Right ventricle myocardium superior (tissue), 1 donor: ENCODE measurements at places on chromosomes 2 and 18. TPM values are rescaled to one million over a fixed set of nuclear protein-coding genes. Genes with fewer than 3 reads are reported as not detected.

Gene ONECUT2
- 0.03 TPM for total RNA-seq

Gene SPAST
- total RNA-seq: 10.7 TPM

Gene C2orf66
- not detected for total RNA-seq

Gene PLA2R1
- 3.0 TPM for total RNA-seq

Gene TRMT61B
- 22.2 TPM for total RNA-seq

Gene AFF3
- total RNA-seq: 7.6 TPM

Gene DNAJC5G
- 2.3 TPM for total RNA-seq

Gene GAL3ST2
- total RNA-seq: not detected

GRCh38 chr2:174153757-174154680, 94.3 kb downstream of the OLA1 start:
- no peak for DNase-seq

DNA sequence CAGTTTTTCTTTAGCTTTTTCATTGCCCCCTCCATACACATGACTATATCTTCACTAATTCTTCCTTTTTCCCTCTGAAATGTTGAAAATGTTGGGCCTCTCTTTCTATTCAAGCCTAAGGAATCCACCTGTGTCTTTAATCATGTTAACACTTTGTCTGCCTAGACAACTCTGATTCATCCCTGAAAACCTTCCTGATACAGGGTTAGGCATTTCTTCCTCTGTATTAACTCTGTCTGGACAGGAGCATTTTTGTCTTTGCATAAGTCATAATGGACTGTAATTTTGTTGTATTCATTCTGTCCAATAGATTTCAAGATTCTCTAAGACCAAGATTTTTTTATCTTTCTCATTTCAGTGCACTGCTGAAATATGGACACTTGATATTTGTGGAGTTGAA, 297.3 kb downstream of the IKZF2 start:
- DNase-seq: no peak

DNA sequence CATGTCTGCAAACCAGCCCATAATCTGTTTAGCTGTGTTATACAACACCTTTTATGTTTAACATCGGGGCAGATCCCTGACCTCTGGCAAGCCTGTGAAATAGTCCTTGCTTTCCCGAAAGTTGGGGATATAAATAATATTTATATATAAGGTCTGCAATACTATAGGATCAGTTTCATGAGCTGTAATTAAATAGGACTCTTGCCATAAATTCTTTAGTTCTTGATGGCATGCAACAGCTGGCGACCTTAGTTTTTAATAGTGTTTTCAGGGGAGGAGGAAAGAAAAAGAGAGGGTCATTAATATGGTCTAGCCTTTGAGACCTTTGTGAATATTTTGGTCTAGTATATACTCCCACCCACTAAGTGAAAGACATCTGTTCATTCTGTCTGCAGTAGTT, 166.5 kb downstream of the MTX2 start:
- no peak for DNase-seq

- no peak for DNase-seq
Measured at GRCh38 chr18:3356614-3357013, 93.4 kb upstream of the TGIF1 start.

DNA sequence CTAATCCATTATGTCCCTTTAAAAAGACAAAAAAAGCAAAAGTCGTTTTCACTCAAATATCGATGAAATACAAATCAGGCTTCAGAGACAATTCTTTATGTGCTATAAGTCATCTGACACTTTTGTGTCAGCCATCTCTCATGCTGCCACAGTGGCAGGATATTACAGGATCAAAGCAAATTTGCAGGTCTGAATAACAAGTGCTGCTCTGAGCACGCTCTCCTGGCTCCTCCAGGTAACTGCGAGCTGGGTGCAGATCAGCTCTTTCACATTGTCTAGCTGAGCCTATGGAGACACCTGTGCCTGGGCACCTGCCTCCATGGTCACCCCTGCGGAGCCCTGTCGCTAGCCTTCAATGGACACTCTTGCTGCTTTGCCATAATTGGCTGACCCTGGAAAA, 250.2 kb upstream of the RAB12 start:
- no peak for DNase-seq

DNA sequence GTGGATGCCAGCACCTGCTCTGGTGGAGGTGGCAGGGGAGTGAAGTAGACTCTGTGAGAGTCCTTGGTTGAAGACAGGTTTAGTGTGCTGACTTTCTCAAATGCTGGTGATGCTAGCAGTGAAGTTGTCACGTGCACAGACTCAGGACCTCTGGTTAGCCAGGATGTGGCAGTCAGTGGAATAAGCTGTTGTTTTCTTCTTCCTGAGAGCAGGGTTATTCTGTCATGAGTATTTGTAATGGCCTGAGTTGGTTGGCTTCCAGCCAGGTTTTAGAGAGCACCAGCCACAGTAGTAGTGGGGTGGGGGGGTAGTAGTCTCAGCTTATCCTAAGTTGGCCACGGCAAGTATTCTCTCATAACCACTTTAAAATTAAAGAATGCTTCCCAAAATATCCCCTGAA, 238.5 kb upstream of the FBXO11 start:
- DNase-seq: no peak

DNA sequence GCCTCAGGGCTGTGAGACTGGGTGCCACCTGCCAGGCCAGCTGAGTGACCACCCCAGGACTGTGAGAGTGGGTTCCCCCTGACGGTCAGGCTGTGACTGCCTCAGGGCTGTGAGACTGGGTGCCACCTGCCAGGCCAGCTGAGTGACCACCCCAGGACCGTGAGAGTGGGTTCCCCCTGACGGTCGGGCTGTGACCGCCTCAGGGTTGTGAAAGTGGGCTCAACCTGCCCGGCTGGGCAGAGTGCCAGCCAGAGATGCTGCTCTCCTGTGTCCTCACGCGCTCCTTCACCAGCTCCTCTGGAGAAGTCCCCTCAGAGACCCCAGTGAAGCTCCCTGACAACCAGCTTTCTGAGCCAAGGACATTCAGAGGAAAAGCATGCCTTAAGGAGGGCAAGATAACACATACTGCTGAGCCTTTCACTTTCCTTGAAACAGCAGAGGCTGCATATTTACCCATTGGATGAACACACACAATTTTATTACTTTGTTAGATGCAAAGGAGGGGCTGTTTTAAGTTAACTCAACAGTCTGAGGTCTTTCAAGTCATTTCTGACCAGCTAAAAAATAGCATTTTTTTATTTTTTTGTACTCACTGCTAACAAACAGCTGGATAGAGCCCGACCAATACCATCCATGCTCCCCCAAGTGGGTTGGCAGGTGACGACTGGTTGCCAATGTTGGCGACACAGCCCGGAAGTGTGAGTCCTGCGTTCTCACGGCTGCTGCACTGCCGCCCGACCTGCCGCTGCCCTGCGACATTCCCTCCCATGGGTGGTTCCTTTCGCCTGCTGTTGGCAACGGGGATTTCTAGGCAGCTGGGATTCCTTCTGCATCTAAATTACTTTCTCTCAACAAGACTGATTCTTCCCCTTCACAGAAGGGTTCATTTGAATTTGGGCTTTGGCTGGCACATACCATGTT, 70.7 kb downstream of the NDUFA10 start:
- DNase-seq: peak; percentile 43

DNA sequence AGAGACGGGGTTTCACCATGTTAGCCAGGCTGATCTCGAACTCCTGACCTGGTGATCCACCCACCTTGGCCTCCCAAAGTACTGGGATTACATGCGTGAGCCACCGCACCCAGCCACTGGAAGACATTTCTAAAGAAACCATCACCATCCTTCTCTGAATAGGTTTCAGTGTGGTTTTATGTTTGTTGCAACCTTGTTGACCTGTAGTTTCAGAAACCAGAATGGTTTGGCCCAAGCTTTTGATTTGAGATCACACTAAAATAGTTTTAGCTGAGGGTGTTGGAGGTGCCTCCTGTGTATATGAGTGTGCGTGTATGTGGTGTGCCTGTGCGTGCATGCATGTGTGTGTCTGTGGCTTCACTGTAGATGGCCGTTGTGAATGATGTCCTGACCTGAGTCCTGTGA, 26.2 kb downstream of the INPP4A start:
- DNase-seq: no peak

DNA sequence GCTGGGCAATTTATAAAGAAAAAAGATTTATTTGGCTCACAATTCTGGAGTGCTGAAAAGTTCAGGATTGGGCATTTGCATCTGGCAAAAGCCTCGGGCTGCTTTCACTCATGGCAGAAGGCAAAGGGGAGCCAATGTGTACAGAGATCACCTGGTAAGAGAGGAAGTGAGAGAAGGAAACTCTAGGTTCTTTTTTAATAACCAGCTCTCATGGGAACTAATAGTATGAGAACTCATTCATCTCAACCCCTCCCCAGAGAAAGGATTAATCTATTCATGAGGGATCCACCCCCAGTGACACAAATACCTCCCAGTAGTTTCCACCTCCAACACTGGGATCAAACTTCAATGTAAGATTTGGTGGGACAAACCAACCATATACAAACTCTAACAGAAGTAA, 129.0 kb downstream of the EVA1A start:
- DNase-seq: no peak

DNA sequence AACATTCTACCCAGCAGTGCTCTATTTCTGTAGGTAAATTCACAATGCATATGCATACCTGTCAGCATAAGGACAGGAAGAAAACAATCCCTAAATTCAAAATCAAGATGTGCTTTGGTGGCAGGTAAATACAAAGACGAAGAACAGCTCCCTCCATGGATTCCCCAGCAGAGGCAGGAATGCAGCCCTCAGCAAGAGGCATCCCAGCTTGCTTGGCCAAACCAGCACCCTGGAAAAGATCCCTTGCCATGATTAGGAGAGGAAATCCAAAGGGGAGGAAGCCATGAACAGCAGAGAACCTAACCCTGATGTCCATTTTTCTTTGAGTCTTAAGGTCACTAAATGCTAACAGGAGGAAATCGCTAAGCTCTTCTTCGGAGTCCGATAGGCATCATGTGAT, 91.2 kb downstream of the KCTD1 start:
- DNase-seq: no peak

DNA sequence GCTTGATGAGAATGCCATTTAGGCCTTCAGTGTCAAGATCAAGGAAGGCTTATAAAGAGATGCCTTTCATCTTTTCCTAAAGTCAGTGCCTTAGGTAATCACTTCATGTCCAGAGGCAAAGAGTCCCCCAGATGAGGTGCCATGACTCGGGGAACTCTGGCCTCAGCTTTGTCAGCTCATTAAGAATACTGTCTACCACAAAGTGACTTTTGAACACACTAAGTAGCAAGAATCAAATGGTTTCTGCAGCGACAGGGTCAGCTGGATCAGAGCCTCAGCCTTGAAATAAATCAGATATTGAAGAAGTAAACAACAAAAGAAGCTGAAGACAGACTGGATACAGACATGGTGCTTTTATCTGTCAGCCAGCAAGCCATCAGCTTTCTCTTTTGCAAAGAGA, 120.1 kb upstream of the SLC39A10 start:
- DNase-seq: no peak

DNA sequence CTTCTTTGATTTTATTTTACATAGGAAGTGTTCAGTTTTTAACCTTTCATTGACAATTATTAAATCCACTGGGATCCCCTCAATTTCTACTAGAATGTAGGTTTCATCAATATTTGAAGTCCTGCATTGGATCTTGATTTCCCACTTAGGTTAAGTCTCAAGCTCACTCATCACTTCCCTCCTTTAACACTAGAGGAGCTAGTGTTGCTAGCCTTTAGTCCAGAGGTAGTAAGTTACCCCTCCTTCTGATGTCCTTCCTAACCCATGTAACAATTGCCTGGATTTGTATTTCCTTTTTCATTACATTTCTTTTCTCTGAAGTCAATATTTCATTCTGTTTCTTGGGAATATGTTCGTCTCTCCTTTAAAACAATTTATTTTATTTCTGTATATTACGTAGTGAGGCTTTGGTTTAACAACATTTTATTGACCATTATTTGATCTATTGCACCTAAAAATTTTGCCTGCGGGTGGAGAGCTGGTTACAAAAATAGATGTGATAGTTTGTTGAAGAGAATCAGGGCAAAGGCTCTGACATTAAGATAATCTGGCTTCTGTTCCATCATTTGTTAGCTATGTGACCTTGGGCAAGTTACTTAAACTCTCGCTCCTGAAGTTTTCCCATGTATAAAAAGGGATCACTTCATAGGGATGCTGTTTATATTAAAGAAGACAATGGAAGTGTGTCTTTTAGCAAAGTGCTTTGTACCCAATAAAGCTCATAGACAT, 833.0 kb downstream of the SLC4A3 start:
- DNase-seq: no peak

DNA sequence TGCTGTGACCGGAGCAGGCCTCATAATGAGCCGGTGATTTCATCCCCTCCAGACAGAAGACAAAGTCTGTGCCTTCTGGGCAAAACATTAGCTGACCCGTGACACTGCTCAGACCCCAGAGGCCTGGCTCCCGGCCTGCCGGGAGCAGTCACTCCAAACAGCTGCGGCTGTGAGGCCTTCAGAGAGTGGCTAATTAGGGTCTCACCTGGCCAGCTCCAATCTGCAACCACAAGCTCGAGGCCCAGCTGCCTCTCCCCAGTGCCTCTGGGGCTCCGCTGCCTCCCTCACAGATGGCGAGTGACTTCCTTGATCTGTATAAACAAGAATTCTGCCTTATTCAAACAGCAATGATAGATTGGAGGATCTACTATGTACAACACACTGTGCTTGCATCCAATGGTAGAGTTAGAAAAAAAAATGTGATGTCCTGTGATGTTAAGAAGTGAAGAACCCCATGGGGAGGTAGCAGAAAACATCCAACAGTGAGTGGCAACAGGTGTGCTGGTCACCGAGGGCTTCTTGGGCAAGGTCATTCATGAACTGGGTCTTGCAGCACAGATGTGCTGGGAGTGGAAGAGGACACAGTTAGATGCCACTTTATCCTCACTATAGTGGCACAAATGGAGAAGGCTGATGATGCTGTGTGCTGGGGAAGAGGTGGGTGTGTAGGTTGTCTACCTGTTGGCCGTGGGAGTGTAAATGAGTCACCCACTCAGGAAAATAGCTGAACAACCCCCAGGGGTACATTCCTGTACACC, 98.2 kb upstream of the ASAP2 start:
- no peak for DNase-seq

DNA sequence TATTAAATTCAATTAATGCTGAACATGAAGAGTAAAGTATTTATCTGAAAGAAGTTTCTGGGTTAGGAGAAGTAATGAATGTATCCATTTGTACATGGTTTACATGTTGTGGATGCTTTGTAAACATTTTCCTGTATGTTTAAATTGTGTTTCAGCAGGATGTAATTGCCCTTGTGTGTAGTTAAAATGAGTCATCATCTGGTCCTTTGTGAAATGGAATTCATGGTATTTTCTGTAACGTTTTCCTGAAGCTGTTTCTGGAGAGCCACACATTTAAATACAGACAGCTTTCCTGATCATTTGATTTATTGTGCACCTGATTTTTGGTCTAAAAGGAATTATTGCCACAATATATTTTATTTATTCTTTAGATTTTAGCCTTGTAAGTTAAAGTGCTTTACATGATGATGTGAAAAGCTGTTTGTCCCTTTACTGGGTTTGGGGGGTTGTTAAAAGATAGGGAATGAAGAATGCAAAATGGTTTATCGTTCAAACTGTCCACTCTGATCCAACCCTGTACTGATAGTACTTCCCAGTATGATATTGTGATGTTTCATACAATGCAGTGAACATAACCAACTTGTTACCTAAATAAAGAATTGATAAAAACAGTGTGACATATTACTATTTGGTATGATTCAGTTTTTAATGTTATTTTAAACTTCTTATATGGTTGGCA, 41.7 kb upstream of the SLC3A1 start:
- DNase-seq: no peak

GRCh38 chr2:97806738-97807618, 93.6 kb downstream of the ZAP70 start:
- peak; percentile 91 for DNase-seq

GRCh38 chr2:5482929-5483331, 209.3 kb upstream of the SOX11 start:
- no peak for DNase-seq

GRCh38 chr2:63378589-63378988, 209.7 kb downstream of the WDPCP start:
- DNase-seq: no peak
